ENCODE measurements at places on chromosomes 1 and 21.

DNA sequence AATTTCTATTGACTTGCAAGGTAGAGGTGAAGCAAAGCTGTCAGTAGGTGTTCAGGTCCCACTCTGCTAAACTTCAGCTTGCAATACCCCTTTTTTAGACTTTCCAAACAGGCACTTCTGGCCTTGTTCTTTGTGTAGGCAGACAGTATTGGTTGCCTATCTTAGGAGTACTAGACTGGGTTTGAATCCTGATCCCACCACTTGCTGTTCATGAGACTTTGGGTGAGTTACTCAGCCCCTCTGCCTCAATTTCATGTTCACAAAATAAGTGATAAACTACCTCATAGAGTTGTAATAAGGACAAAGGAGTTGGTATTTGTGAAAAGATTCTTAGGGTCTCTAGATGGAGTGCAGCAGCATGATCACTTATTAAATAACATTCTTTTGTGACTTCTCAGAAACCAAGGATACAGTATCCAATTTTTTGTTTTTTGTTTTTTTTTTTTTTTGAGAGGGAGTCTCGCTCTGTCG is 5.2 kb downstream of the RCC1 start:
- DNase-seq: peak; percentile 79

GRCh38 chr21:17454315-17455027 is 58.4 kb upstream of the CXADR start:
- DNase-seq: peak; percentile 88

DNA sequence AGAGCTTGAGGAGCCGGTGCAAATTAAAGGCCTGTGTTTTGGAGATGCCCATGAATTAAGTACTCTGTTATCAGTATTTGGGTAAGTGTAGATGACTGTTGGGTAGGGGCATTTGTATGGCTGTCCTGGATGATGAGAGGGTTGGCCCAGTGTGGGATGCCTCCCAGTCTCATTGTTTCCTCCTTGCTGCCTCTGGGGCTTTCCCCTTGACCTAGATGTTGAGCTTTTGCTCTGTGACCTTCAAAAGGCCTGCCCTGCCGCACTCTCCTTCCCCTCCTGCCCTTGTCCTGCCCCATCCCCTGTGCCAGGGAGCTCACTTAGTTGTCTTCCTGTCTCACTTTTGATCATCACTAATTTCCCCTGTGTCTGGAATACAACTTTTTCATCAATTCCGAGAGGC is 10.0 kb downstream of the GALNT2 start:
- DNase-seq: no peak

- no peak for DNase-seq
Measured at GRCh38 chr1:84918726-84919336, 25.8 kb upstream of the LPAR3 start.

GRCh38 chr1:183607322-183607980 is 17.2 kb upstream of the NCF2 start:
- no peak for DNase-seq

DNA sequence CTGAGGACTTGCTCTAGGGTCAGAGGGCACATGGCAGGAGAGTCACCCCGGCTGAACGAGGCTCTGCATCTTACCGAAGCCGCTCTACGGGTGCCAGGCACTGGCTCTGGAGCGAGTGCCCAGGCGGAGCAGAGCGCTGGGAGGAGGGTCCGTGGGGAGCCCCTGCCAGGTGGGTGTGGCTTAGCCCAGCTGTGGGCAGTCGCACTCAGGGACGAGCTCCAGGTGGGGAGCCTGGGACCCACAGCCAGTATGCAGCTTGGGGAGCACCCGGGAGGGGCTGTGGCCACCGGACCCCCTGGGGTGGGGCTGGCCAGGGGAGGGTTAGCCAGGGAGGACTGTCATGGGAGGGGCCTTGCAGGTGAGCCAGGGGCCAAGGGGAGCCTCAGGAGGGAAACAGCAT is 3.8 kb downstream of the AGRN start:
- no peak for DNase-seq

DNA sequence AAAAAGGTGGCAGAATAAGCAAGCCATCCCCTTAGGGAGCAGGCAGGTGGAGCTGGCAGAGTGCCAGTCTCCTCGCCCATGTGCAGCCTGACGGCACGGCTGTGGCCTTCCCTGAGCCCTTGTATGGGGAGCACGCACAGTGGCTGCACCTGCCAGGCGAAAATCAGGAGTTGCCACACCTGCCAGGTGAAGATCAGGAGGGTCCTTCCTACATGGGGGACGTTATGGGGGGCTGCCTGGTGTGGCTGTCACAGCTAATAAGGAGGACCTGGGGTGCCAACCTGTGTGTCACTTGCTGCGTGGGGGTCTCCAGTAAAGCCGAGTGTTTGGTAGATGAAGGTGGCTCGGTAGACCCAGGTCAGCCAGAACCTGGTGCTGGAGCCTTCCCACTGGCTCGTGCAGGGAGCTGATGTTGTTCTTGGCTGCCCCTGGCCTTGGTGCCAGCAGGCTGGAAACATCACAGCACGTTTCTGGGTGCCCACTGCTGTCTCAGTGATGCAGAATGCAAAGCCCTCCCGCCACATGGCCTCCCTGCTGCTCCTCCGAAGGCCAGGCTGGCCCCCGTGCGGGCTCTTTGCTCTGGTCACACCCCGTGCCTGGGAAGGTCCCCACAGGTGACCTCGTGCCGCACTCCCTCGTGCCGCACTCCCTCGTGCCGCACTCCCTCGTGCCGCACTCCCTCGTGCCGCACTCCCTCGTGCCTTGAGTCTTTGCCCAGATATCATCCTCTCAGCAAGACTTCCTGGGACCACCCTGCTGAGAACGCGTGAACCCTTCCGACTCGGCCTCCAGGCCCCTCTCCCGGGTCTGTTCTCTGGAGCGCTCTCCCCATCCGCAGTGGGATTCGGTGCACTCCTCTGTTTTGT is 55.4 kb downstream of the SLC37A1 start:
- no peak for DNase-seq

GRCh38 chr1:181398544-181398943 is 84.8 kb upstream of the CACNA1E start:
- no peak for DNase-seq

DNA sequence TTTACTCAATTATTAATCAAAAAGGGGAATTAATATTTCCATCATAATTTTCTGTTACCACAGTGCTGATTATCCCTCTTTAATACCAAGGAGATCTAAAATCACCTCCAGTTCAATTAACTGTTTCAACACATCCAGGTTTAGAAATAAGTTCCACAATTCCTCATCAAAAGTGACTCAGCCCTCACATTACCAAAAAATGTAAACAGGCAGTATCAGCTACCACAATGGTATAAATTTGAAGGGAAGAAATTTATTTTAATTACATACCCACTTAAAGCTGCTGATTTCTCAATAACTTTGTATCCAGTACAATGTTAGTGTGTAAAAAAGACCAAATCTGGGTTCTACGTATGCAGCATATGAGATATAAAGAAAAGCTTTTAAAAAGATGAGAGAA is 51.9 kb downstream of the EIF4G3 start:
- no peak for DNase-seq

- DNase-seq: no peak
Measured at GRCh38 chr1:213535679-213536078, 452.1 kb upstream of the PROX1 start.

DNA sequence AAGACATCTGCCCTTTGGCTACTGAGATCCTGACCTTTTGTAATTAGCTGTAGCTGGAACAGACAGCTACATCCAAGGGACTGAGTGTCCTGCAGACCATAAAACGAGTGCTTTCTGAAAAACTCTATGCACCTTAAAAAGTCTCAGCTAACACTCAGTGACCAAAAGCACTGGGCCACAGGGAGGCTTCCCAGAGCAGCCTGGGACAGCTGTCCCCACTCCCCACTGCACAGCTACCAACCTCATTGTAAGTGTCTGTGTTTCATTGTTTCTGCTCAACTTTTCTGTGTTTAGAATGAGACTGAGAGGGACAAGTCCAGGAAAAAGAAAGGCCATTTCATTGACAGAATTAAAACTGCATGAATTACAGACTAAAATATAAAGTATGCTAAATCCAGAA is 80.7 kb downstream of the SMYD2 start:
- DNase-seq: no peak

DNA sequence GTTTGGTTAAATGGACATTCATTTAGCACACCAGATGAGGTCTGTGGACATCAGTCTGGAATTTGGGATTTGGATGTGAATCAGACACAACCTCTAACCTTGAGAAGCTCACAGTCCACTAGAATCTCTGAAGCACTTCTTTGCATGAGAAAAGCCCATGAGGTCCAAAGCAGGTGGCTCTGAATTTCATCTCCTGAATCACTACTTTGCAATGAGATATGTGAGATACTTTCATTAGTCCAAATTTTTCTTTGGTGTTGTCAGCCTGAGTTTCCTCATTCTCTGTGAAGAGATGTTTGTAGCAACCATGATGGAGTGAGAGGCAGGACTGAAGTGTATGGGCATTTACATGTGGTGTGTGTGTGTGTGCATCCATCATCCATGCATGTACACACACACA is 16.5 kb upstream of the LCE2D start:
- no peak for DNase-seq

- DNase-seq: no peak
Measured at GRCh38 chr1:228751360-228752098, 16.2 kb downstream of the RHOU start.

GRCh38 chr21:45330075-45330781 is 42.5 kb upstream of the POFUT2 start:
- no peak for DNase-seq

DNA sequence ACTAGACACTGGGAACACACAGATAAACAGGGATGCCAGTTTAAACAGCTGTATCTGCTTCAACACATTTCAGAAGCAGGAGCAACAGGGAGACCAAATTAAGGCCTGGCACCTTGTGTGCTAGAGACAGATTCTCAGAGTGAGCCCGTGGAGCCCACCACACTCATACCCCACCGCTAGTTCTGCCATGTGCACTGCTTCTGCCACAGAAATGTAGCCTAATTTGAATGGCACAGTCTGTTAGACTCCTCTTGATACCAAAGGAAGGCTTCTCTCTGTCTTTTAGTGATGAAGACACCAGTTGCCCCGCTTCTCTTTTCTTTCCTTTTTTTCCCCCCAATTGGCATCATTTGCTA is 29.3 kb upstream of the ACP6 start:
- no peak for DNase-seq

DNA sequence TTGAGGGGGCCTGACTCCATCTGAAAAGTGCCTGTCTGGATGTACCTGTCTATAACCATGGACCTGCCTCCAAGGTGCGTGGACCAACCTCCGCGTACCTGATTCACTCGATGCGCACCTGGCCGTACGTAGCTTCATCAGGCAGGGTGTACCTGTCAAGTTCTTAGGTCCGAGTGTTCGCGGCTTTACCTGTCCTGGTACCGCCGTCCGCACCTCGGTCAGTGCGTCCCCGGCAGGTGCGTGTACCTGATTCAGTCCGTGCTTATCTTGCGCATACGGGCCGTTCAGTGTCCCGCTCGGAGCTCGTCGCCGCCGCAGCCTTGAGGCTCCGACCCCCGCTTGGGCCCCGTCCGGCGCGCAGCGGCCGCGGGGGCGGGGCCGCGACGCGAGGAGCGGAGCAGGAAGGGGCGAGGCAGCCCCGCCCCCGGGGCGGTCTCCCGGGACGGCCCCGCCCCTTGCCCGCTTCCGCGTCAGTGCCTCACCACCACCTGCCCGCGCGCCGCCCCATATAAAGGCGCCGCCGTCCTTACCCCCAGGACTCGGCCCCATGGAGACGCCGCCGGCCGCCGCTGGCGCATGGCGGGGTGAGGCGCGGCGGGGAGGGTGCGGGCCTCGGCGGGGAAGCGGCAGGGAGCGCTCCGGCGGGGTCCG is at the start of gene ZC3H12A:
Gene ZC3H12A, plus strand, starts transcription at position 535 of the 651 bp plus-strand sequence. CDS start 917 bp downstream, outside the sequence.
- DNase-seq: peak; percentile 92

DNA sequence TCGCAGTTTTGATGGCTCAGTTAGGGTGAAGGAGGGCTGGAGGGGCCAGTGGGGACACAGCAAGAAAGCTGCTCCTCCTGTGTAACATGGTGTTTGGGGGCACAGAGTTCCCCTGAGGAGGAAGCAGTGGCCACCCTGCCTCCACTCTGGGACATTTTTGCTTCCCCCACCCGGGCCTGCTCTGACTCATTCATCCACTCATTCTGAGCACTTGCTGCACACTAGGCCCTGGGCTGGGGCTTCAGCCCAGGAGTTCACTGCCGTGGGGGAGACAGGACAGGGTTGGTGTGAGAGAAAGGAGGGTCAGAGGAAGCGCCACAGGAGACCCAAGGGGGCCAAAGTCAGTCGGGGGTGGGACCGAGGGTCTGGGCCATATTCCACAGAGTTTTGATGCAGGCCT is 41.4 kb upstream of the ACOT11 start:
- DNase-seq: no peak

DNA sequence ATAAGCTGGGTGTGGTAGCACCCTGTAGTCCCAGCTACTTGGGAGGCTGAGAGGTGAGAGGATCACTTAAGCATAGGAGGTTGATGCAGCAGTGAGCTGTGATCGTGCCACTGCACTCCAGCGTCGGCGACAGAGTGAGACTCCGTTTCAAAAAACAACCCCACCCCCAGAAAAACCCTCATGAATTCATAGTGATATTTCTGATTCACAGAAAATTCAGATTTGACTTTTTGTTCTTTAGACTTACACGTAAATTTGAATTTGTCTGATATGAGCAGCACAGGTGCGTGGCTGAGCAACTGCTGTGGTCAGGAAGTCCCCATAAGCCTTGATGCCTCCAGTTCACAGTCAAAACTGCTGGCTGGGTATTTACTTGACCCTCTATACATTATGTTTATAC is 10.0 kb upstream of the MORC3 start:
- no peak for DNase-seq

GRCh38 chr21:17903029-17903806 is 84.1 kb upstream of the C21orf91 start:
- peak; percentile 88 for DNase-seq

GRCh38 chr1:195337646-195338045 is 1270.6 kb downstream of the KCNT2 start:
- no peak for DNase-seq

DNA sequence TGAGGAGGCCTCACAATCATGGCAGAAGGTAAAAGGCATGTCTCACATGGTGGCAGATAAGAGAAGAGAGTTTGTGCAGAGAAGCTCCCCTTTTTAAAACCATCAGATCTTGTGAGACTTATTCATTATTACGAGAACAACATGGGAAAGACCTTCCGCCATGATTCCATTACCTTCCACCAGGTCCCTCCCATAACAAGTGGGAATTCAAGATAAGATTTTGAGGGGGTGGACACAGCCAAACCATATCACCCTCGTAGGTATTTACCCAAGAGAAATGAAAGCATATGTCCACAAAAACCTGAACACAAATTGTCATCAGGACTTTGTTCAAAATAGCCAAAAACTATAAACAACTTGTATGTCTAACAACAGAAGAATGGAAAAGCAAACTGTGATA is 45.9 kb upstream of the TENT5C start:
- DNase-seq: no peak

Data from hematopoietic multipotent progenitor cell treated with erythropoietin and hydrocortisone succinate and interleukin-3 and kit ligand, for 6 days (in vitro differentiated cells).